ENCODE measurements at places on chromosomes 3 and 15.

- no peak for DNase-seq
Measured at GRCh38 chr3:101212730-101213129, 107.6 kb downstream of the IMPG2 start.

DNA sequence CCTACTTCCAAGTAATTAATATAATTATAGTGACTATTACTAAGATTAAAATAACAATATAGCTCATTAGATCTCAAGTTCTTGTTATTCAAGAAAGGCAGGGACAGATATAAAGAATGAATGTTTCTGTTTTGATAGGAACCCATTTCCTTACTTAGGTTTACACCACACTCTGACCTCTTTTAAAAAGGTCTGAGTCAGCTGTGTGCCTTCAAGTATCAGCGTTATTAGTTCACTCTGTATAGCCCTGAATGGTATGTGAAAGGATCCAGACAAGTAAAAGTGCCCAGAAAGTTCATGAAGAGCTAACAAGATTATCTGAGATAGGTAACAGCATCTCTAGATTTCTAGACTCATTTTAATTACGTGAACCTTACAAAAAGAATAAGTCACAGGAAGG, 28.9 kb downstream of the PDCD10 start:
- no peak for DNase-seq

- DNase-seq = no peak
Measured at GRCh38 chr3:146469150-146470017, at the start of gene PLSCR2. Gene PLSCR2 (minus strand): TSS chr3:146469561. CDS start chr3:146459904, 9,657 bp downstream.

- peak; percentile 59 for DNase-seq
Measured at GRCh38 chr3:46393554-46394434, 13.1 kb downstream of the CCR5AS start.

DNA sequence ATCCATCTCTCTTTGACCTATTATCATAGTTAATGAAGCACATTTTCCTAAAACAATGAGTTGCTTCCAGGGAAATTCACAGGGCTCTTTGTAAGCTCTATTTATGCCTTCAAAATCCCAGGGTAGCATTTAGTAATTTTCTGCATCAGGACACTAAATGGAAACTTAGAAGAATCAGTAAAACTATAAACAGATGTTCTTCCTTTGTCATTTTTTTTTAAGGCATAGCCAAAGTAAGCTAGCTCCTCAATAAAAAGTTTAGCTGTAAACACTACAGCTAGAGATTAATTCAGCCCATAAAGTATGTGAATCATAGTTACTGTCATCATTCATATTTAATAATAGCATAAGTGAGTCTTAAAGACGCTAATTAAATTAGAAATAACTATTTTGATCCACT, 79.3 kb downstream of the RPL22L1 start:
- DNase-seq = no peak

- DNase-seq = no peak
Measured at GRCh38 chr3:127535106-127535785, 55.3 kb downstream of the TPRA1 start.

- DNase-seq = no peak
Measured at GRCh38 chr3:172286548-172287148, 161.6 kb downstream of the GHSR start.

- no peak for DNase-seq
Measured at GRCh38 chr3:27907929-27908328, 185.8 kb upstream of the EOMES start.

- DNase-seq = no peak
Measured at GRCh38 chr3:24245056-24245455, 249.6 kb downstream of the THRB start.

DNA sequence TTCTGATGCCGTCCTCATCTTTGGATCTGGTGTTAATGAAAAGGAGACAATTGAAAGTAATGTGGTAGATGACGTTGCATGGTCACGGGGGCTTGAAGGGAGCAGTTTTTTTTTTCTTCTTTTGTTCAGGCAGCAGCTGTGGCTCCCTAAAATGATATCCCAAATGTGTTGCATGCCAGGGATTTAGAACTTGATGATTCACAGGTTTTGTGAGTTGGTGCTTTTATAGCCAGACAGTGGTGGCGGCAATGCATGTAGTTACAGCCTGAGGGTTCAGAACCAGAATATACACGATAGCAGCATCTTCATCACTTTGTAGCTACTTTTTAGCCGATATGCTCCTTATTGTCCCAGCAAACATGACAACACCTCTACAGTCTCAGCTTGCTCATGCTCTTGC, 133.4 kb downstream of the CHST2 start:
- DNase-seq = no peak

GRCh38 chr15:68875377-68876116, 54.8 kb upstream of the SPESP1 start:
- DNase-seq = peak; percentile 88

- peak; percentile 90 for DNase-seq
Measured at GRCh38 chr3:46947981-46948791, 28.4 kb downstream of the CCDC12 start.

GRCh38 chr15:38689522-38689921, 124.9 kb upstream of the RASGRP1 start:
- DNase-seq = no peak

GRCh38 chr15:40477642-40478327, 7.0 kb downstream of the CHST14 start:
- DNase-seq = no peak

DNA sequence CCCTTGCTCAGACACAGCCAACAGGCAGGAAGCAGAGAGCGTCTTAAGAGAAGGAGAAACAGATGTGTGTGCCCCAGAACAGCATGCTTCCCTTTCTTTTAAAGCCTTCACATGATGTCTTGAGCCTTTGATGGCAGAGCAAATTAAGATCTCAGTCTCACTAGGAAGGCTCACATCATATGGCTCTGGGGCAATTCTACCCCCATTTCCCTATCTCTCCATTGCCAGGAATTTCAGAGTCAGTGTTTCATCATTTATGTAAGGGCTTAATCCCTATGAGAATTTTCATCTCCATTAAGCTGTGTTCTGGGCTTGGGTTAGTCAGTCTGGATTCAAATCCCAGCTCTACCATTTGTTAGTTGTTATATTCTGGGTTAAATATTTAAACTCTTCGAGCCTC, 41.4 kb upstream of the GLCE start:
- DNase-seq = no peak

DNA sequence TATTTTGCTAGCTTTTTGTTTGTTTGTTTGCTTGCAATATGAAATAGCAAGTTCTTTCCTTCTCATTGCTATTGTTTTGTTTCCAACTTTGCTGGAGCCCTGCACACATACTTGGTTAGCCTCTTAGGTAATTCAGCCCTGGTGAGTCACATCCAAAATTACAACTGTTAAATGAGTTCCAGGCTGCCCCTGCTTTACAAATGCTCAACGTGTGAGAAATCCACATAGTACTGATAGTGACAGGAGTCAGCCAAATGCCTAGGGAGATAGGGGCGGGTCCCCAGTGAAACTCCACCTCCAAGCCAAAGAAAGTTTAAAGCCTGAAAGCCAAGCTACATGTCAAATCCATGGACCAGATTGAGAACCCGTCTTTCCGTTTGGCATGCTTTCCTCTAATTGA, 81.3 kb upstream of the RNF7 start:
- DNase-seq = no peak

DNA sequence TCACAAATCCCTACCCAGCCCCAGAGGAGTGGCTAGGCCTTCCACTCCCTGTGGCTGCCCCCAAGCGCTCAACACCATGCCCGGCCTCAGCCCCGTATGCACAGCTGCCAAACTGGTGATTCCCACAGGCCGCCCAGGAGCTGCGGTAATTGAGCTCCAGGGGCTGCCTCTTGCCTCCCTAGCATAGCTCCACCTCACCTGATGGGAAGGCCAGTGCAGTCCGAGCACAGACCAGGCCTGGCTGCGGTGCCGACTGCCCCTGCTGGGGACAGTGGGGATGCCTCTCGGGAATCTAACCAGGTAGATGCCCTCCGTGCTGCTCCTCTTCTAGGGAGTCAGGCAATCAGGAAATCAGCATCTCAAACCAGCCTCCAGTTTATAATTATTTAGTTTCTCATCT, 25.9 kb downstream of the SCN5A start:
- peak; percentile 21 for DNase-seq

DNA sequence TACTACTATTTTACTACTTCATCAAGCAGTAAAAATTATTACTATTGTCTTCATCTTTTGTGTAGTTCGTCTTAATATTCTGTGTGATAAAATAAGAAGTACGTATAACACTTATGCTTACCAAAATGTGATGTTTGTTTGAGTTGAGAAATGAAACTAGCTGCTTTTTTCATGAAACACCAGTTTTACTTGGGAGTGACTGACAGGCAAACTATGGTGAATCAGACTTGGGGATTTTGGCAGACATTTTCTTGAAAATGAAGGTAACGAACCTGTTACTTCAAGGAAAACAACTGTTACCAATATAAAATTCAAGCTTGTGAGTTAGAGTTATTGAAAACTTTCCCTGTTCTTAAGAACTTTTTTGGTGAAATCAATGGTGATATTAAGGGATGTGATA, 10.3 kb downstream of the U2SURP start:
- no peak for DNase-seq

DNA sequence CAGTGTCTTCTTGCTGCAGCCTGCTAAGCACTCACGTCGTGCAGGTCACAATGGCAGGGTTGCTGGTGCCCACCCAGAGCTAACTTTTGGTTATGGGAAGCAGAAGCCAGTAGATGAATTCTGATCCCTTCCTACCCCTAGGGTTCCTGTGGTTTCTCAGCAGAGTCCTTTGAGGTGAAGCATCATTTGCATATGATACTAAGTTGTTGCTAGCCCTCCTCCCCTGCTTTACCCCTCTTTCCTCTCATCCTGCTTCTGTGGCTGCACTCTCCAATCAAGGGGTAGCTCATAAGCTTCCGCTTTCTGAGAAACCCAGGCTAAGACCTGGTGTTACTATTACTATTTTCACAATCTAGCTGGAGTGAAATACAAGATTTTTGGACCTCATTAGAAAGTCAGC, 22.1 kb upstream of the HEG1 start:
- DNase-seq = no peak

DNA sequence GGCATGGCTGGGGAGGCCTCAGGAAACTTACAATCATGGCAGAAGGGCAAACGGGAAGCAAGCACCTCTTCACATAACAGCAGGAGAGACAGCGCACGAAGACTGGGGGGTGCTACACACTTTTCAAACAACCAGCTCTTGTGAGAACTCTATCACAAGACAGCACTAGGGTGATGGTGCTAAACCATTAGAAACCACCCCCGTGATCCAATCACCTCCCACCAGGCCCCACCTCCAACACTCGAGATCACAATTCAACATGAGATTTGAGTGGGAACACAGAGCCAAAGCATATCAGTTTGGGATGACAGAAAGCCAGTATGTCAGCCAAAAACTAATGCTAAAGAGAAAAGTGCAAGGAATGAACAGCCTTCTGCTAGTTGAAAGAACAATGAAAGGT, 309.8 kb upstream of the CCDC54 start:
- no peak for DNase-seq

GRCh38 chr3:109178708-109179107, 42.2 kb downstream of the C3orf85 start:
- DNase-seq = no peak

- no peak for DNase-seq
Measured at GRCh38 chr3:62238431-62238830, 134.9 kb downstream of the FEZF2 start.

DNA sequence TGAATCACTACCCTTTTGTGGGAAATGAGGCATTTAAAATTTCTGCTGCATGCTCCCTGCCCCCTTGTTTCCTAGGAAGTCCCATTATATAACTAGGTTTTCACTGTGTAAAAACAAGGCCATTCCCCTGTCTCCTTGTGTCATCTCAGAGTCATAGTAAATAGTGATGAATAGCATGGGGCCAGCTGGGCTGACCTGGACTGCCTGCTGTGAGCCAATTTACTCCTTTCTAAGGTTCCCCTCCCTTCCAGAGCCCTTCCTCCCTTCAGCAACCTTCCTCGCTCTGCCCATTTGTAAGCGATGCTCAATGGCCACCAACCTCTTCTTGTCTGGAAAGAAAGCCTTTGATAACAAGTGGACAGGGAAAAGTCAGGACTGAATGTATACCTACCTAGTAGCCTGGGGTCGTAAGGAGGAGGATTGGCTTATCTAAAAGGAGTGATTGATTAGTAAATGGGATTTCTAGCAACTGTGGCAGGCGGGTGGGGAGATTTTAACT, 11.7 kb downstream of the ITGA11 start:
- DNase-seq = peak; percentile 20

DNA sequence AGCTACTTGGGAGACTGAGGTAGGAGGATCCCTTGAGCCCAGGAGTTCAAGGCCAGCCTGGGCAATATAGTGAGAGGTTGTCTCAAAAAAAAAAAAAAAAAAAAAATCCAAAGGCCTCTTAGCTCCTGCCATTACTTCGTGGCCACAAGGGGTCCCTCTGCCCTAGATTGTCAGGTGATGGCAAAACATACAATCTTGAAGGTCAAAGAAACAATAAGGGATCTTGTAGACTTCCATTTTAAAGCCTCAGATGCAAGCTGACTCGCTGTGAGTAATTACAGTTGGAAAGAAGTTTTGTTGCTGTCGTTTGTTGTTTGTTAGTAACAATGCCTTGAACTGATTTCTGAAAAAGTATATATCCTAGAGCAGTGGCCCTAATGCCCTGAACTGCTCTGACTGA, 55.9 kb upstream of the PLCL2 start:
- DNase-seq = no peak

DNA sequence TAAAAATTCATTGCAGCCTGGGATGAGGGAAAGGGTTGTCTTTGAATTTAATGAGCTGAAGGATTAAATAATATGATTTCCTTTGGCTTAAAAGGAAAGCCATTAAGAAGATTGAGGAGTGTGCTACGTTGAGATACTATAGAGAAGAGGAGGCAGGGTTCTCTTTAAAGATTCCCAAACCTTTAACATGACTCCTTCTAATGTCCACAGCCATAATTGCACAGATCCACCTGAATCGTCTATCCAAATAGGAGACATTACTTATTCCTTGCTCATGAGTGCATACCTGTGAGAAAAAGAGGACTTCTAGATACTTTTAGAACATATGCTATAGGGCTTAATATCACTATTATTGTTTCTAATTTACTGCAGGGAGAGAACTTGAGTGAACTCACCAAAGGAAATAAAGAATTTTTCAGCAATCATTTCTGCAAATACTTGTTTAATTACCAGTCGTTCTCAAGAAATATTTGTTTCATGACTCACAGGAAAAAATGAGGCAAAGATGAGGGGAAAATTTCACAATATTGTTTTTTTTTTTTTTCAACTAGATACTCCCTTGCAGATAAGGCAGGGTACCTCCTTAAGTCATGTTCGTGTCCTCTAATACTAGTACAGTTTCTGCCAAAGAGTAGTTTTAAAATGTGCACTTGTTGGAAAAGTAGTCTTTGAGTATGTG, 8.9 kb upstream of the SUCNR1 start:
- DNase-seq = no peak

DNA sequence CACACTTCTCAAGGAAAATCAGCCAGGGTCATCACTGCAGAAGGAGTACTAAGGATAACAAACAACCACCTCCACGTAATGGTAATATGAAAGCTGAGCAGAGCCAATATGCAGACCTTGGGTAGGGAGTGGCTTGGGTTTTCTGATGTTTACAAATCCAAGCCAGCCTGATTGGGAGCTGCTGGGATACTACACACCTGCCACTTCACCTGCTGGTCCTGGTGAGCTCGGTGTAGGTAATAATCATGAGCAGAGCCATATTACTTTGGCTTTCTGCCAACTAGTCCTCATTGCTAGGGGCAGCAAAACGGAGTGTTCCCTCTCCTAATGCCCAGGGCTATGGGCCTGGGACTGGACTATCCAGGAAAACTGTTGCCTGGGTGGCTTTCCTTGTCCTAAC, 433.5 kb upstream of the PPP2R3A start:
- no peak for DNase-seq

- peak; percentile 65 for DNase-seq
Measured at GRCh38 chr3:195847055-195847950, 35.6 kb upstream of the MUC4 start.

- DNase-seq = no peak
Measured at GRCh38 chr3:127233371-127233770, 40.4 kb downstream of the PRR23E start.
